ENCODE measurements at places on chromosomes 13 and 19.

GRCh38 chr13:112434032-112434431 is 57.9 kb downstream of the SPACA7 start:
- DNase-seq, result no peak

GRCh38 chr13:28641600-28641926 is 17.4 kb upstream of the POMP start:
- no peak for DNase-seq

DNA sequence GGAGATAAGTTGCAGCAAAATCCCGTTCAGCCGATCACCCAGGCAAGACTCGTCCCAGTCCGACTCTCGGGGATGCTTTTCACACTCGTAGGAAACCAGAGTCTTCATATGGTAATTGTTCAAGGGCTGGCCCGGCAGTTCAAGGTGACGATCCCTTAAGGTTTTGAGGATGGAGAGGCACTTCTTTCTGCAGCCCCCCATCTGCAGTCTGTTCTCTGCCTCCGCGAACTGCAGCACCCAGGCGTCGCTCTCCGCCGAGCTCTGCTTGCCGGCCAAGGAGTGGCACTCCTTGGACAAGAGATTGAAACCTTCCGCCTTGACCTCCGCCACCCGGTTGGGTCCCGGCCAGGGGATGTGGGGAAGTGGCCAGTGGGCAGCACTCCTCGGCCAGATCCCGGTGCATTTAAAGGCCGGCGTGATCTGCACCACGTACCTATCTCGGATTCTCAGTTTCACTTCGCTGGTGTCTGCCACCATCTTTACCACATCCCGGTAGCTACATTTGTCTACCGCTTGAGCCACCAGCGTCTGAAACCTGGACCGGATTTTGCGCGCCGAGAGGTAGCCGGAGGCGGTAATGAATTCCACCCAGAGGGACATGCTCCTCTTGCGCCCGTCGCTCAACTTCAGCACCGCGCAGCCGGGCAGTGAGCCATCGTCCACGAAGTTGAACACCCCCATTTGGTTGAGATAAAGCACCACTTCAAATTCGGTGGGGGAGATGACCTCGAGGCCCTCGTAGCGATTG is 1.1 kb downstream of the MAB21L1 start:
- no peak for DNase-seq

- DNase-seq, result no peak
These were observed 255.0 kb upstream of the SLITRK1 start for GRCh38 chr13:84137292-84137691.

- DNase-seq, result peak; percentile 71
These were observed 77.8 kb downstream of the TUBGCP3 start for GRCh38 chr13:112510002-112510780.

GRCh38 chr19:38649305-38650171 is 2.1 kb downstream of the ACTN4 start:
- DNase-seq, result peak; percentile 72

- peak; percentile 40 for DNase-seq
These were observed 27.5 kb upstream of the UBE2L5 start for GRCh38 chr13:30394751-30395191.

- no peak for DNase-seq
These were observed 66.5 kb upstream of the ATP12A start for GRCh38 chr13:24613755-24614154.

DNA sequence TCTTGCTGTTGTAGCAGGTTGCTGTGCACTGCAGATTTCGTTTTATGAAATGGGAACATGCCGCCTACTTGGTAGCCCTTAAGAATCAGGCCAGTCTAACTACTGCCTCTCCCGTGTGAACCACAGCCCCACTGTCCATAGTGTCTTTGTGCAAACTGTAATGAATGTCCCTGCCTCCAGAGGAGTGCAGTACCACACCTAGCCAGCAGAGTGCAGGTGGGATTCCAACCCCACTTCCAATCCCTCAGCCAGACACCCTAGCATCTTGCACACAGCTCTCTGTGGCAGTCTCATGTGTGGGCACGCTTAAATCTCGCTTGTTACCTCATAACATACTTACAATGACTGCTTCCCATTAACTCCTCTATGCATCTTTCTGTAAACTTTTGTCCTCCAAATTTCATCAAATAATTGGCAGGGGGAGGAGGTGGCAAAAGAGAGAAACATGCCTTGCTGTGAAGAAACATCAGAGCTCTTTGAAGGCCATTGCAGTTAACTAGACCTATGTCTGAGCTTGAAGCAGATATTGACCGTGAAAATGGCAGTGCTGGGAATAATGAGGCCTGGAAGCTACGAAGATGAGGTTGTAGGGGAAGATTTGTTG is 47.2 kb downstream of the ZAR1L start:
- no peak for DNase-seq

DNA sequence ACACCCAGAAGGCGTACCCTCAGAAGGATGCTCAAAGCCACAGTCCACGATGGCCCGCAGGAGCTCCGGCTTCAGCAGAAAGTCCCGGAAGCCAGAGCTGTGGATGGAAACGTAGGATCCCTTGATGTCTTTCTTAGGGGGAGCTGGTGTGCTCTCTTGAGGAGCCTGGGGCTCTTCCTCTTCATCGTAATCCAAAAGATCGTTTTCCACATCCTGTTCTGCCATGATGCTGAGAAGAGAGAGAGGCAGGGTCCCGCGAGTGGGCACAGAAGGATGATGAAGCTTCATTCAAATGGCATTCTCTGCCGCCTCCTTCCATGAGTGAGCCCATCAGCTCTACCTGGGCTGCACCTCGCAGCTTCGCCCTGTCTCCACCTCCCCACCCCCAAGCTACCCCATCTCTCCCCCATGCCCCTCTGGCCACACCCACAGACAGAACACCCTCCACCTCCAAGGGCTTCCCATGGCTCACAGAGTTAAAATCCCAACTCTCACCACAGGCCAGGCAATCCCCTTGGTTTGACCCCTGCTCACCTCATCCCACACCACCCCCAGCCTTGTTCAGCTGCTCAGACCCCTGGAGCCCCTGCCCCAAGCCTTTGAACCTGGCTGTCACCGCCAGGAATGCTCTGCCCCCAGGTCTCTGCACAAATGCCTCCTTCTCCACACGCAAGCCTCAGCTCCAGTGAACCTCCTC is 6.0 kb downstream of the DDX39A start:
- DNase-seq, result no peak

DNA sequence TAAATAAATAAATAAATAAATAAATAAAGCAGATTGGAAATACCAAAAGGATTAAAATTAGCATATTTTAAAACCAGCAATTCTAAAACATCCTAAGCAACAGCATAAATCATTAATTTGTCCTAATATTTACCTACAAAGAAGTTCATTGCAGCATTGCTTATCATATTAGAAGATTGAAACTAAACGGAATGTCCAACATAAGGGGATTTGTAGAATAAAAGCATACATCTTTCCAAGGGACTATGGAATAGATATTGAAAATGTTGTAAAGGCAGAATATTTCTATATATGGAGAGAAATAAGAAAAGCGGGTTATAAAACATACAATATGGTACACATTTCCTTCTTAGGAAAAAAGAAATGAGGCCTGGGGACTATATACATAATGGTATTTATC is 71.1 kb upstream of the RFC3 start:
- DNase-seq, result no peak

GRCh38 chr13:112781287-112781686 is 91.4 kb downstream of the ATP11A start:
- no peak for DNase-seq

DNA sequence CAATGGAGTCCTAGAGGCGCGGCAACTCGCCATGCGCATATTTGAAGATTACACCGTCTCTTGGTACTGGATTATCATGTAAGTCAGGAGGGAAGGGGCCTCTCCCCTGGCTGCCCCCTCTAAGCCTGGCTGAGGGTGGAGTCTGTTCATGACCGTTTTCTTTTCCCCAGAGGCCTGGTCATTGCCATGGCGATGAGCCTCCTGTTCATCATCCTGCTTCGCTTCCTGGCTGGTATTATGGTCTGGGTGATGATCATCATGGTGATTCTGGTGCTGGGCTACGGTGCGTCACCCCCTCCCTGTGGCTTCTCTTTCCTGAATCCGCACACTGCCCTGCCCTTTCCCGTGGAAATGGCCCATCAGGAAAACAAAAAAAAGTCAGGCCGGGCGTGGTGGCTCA is 6.5 kb downstream of the SLC44A2 start:
- no peak for DNase-seq

DNA sequence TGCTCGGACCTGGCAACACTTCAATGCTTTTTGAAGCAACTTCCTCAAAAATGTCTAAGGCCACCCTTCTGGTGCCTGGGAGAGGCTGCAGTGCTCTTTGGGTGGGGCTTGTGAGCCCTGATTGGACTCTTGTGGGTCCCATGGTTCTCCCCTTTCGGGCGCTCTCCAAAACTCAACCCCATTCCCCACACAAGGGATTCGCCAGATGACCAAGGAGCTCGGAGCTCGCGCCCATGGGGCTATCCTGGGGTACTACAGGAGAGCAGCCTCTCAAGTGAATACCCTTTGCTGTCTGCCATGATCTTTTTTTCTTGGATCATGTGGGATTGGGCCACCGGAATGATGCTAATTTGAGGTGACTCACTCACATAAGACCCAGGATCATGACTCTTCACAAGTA is 29.7 kb upstream of the KL start:
- DNase-seq, result no peak

All from renal cortical epithelial cell (primary cell).